Right ventricle myocardium inferior (tissue), 1 donor: ENCODE measurements at places on chromosomes 2 and 18. TPM values are rescaled to one million over a fixed set of nuclear protein-coding genes. Genes with fewer than 3 reads are reported as not detected.

Gene FRZB
- total RNA-seq: 1.3 TPM

Gene CABYR
- not detected for total RNA-seq

Gene SETBP1
- total RNA-seq: 7.1 TPM

Gene FOXD4L1
- total RNA-seq: not detected

Gene GAREM2
- 1.4 TPM for total RNA-seq

Gene NT5C1B
- total RNA-seq: not detected
